ENCODE measurements at places on chromosomes 12 and 14.

DNA sequence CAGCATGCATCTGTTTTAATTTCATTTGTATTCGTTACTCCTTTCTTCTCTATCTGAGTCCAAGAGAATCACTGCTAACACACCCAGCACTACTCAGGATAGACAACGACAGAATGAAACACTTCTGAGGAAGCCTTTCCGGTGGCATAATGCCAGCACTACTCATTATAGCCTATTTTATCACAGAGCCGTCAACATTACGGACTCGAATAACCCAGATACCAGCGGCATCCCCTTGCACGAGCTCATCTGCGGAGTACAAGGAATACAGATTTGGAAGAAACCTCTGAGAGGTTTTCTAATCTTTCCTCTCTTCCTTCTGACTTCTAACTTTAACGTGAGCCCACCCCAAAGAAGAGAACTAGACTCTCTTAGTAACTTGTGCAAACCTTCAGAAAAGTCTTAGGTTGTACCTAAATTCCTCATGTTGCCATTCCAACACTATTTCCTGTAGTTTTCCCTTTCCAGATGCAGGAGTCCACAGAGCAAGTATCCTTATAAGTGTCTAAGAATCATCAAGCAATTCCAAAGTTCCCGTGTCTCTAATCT lies 248.1 kb downstream of the APAF1 start:
- no peak for DNase-seq

DNA sequence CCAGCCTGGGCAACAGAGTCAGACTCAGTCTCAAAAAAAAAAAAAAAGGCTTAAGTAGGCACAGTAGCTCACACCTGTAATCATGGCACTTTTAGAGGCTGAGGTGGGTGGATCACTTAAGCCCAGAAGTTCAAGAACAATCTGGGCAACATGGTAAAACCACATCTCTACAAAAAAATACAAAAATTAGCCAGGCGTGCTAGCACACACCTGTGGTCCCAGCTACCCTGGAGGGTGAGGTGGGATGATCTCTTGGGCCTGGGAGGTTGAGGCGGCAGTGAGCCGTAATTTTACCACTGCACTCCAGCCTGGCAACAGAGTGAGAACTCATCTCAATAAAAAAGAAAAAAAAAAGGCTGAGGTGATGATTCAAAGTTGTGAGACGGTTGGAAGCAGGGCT lies 9.1 kb upstream of the RESF1 start:
- no peak for DNase-seq

GRCh38 chr12:128763395-128763794 lies 60.4 kb downstream of the SLC15A4 start:
- DNase-seq = no peak

- peak; percentile 65 for DNase-seq
Observed at GRCh38 chr14:96792003-96792402, 5.2 kb upstream of the VRK1 start.

GRCh38 chr12:115870510-115870909 lies 407.0 kb downstream of the MED13L start:
- no peak for DNase-seq

- no peak for DNase-seq
Observed at GRCh38 chr12:121676190-121676589, 6.7 kb upstream of the MORN3 start.

DNA sequence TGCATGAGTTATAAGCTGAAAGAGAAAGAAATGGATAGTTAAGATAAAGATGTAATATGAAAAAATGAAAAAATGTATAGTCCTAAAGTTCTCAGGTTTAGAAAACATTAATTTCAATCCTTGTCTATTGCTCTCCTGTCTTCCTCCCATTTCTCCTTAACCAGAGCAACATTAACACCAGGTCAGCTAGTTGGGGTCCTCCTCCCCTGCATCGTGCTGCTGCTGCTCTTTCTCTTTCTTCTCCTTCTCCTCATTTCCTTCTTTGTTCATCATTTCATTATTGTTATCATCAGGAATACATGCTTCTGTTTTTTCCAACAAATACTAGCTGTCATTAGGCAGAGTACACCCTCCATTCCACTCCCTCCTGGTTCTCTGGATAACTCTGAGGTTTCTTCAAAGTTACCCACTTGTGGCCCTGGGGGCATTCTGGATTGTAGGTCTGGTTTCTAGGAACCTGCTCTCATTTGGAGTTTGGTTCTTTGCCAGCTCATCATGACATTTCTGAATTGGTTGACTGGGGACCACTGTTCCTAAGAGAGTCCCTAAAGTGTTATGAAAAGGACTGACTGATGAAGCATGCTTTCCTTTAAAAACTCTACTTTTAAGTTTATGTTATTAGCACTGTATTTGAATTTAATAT lies 17.0 kb downstream of the ACSS3 start:
- no peak for DNase-seq

- peak; percentile 95 for DNase-seq
Observed at GRCh38 chr12:52924764-52925716, 20.2 kb upstream of the KRT8 start.

GRCh38 chr14:21063479-21063878 lies 5.9 kb downstream of the RNASE8 start:
- peak; percentile 86 for DNase-seq

- DNase-seq = no peak
Observed at GRCh38 chr12:2177751-2178150, 125.0 kb downstream of the CACNA1C start.

DNA sequence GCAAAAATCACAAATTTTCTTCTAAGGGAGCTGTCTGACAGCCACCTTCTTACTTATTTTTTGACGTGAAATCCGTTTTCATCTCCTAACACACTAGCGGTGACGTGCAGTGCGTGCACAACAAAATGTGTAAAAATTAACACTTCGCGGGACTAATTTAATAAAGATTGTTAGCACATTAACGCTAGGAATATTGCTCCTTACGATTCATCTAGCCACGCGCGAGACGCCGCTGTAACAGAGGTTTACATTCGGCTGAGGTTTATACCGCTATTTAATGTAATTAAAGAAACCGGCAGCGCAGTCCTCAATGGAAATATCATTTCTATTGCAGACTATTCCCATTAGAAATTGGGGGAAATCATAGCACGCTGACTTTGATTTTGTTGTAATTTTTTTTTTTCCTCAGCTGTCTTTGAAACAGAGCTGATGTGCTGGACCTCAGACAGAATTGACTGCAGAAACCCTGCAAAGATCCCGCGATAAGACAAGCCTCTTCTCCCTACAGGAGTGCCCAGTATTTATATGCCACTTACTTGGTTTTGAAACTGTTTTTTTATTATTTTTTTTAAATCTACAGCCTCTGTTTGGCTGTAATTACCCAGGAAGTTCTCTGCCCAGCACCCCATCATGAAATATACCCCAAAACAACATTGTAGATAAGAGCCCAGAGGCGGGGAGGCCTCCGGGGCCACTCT lies 31.2 kb downstream of the BCL11B start:
- no peak for DNase-seq

- DNase-seq = no peak
Observed at GRCh38 chr14:50215416-50215815, 16.0 kb downstream of the SOS2 start.
